ENCODE measurements at places on chromosomes 3 and 15.
A peak's percentile ranks its signal among the peaks of the same experiment; 100 is the strongest.

DNA sequence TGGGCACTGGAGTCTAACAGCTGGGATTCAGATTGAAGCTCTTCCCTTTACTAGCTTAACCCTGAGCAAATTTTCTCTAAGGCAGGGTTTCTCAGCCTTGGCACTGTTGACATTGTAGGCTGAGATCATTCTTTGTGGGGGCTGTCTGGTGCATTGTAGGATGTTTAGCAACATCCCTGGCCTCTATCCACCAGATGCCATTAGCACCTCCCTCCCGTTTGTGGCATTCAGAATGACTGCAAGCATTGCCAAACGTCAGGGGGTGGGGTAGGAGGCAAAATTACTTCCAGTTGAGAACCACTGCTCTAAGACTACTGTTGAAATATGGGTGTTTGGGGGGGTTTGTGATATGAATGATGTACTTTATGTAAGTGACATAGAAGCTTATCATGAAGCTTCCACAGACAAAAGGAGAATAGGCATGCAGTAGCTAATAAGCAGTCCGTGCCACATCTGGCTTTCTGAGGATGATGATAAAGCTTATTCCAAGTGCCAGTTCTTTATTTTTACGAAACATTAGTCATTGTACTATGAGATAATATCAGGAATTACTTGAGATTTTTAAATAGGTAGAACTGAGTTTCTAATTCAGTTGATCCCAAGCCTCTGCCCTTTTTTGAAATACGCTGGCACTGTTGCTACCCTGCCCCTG is 39.3 kb downstream of the NKIRAS1 start:
- peak; percentile 42 for DNase-seq

DNA sequence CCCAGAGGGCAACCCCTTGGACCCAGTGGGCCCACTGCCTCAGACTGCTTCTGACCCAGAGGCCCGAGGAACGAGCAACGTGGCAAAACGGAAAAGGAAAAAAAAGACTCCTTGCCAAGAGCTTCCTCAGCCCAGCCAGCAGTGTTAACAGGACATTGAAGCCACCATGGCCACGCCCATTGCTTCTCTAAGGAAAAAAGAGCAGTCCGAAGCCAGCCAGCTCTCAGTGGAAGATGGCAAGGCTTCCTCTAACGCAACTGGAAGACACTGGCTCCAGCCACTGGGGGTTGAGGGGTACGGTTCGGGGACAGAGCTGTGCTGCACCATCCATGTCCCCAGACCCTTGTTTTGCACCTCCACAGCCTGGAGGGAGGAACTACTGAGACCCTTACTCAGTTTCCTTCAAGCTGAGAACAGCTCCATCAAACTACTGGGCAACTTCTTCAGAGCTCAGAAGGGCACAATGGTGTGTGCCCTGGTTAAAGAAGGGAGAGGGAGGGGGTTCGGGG is 10.7 kb downstream of the BMF start:
- peak; percentile 68 for DNase-seq

DNA sequence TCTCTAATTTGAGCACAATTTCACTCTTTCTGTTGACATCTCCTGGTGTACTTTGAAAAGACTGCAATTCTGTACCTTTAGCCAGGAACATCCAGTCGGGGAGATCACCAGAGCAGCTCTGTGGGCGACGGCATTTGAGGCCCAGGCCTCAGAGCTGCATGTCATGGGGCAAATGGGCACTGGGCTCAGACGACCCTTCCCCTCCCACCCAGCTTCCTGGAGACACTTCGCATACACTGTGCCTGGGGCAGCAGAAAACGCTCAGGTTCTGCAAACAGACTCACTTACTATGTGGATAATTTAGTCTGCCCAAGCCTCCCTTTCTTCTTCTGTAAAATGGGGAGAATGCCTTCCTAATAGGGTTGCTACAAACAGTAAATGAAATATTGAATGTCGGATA is 96.9 kb downstream of the HMG20A start:
- DNase-seq = no peak

DNA sequence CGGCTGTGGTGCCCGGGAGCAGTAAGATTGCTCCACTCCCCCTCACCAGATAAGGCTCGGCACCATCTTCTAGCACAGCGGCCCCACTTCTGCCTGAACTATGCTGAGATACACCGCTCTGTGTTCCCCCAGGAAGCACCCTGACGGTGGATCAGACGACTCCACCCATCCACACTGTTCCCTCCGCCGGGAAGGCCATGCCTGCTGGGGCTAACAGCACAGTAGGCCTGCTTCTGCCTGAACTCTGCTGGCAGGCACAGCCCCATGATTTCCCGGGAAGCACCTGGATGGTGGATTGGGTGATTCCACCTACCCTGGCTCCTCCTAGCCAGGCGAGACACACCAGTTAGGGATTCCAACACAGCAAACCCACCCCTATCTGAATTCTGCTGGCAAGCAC is 36.3 kb upstream of the PPM1L start:
- DNase-seq = no peak

GRCh38 chr3:64533617-64534317 is 154.0 kb downstream of the ADAMTS9 start:
- DNase-seq = peak; percentile 61

- no peak for DNase-seq
Observed at GRCh38 chr15:30953731-30954378, 37.6 kb downstream of the MTMR10 start.

- no peak for DNase-seq
Observed at GRCh38 chr3:41053220-41053619, 146.1 kb upstream of the CTNNB1 start.

DNA sequence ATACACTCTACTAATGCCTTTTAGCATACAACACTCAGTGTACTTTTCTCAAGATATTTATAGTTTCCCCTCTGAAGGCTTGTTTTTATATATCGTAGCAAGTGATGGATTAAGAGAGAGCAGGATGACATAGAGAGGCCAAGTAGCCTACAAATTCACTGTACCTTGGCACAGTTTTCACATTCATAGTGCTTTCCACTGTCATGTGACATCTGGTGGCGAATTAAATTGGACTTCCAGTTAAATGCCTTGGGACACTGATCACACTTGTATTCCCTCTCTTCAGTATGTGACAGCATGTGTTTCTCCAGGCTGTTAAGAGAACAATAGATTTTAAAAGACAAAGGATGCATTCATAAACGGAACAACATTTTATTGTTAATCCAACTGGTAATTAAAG is 541.1 kb downstream of the MECOM start:
- DNase-seq = no peak
